WTC11 (cell line): ENCODE measurements at places on chromosomes 7 and 10.

DNA sequence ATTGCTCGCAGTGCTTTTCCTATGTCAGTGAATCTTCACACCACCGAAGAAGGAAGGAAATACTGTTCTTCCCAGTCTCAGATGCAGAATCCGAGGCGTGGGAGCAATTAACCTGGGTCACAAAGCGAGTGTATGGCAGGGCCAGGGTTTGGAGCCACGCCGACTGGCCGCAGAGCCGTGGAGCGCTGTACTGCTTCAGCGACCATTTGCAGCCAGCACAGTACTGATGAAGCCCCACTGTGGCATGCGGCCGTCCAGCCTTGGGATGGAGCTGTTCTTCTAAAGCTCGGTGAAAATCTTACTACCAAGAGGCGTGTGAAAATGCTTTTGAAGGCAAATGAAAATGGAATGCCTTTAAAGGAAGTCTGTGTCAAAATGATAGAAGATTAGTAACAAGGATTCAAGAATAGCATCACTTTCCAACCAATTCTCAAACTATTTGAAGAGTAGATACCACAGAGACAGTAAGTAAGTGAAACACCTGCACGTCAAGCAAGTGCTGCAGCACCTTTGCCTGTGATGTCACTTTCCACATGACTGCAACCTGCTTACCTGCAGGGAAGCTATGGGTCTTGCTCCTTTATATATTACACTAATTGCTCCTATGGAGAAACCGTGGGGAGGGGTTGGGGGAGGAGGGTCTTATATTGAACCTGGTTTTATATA is 4.9 kb downstream of the PPP2R2D start:
- DNase-seq, result no peak

DNA sequence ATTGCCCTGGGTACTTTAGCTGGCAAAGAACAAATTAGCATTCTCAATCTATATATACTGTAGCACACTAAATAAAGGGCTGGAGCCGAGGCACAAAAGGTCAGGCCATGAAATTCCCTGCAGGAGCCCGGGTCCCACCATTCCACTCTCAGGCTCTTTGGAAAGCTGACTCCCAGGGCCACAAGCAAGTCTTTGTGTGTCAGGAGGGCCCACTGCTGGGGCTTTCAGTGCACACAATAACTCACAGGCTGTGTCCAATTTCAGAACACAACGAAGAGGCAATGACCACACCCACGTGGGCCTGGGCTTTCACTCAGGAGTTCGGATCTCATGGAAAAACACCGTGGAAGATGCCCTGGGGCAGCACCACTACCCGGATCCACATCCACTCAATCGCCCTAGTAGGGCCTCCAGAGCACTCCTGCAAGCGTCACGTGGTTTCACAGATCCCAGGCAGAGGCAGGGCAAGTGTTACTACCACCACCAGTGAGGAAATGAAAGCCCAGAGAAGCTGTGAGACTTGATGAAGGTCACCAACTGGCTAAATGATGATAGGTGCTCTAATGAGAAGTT is 60.3 kb downstream of the COBL start:
- no peak for DNase-seq

GRCh38 chr10:104734433-104734832 is 93.3 kb downstream of the SORCS3 start:
- no peak for DNase-seq

GRCh38 chr10:114940735-114941134 is 2.7 kb downstream of the TRUB1 start:
- DNase-seq, result no peak

DNA sequence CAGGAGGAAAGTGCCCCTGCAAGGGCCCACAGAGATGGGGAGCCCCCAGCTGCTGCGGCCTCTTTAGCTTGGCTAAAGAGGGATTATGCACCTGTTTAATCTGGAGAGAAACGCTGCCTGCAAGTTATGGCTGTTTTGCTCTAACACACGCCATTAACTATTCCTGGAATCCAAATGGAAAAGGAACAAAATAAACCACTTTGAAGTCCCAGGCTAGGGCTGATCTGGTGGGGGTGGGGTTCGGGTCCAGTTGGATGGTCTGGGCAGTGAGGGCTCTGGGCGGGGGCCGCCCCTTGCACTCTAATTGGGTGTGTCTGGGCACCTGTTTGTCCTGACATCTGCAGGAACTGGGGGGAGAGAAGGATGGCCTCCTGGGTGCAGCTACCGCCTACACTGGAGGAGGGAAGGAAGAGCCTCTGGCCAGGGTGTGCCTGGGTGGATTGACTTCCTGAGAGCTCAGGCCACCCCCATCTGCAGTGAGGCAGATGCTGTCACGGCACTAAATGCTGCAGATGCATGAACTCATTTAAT is 300.6 kb downstream of the ZEB1 start:
- no peak for DNase-seq

- no peak for DNase-seq
Observed at GRCh38 chr10:78891741-78892140, 177.0 kb upstream of the ZMIZ1 start.

GRCh38 chr10:95388539-95388938 is 97.7 kb upstream of the PDLIM1 start:
- no peak for DNase-seq

GRCh38 chr10:14409247-14409646 is 78.5 kb upstream of the FRMD4A start:
- DNase-seq, result no peak

DNA sequence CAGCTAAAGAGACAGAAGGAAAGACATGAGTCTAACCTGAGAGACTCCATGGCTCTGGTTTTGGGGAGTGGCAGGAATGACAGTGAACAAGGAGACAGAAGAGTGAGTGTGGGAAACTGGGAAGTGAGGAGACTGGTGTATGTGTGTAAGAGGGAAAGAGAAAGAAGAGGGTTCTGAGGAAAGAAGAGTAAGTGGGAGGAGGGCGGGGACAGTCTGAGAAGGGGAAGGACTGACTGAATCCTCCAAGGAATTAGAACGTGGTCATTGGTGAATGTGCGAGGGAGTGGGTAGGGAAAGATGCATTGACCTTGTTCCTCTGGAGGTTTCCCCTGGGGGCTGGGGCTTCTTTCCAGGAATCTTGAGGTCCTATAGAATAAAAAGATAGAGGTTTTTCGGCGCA is 26.6 kb downstream of the WNT8B start:
- DNase-seq, result no peak

GRCh38 chr7:8228068-8228467 is 33.9 kb downstream of the ICA1 start:
- DNase-seq, result no peak

- DNase-seq, result no peak
Observed at GRCh38 chr7:16563281-16564022, 36.8 kb downstream of the LRRC72 start.

- DNase-seq, result no peak
Observed at GRCh38 chr10:42734536-42734935, 48.1 kb upstream of the BMS1 start.

- no peak for DNase-seq
Observed at GRCh38 chr10:25082276-25083204, 66.1 kb downstream of the THNSL1 start.

DNA sequence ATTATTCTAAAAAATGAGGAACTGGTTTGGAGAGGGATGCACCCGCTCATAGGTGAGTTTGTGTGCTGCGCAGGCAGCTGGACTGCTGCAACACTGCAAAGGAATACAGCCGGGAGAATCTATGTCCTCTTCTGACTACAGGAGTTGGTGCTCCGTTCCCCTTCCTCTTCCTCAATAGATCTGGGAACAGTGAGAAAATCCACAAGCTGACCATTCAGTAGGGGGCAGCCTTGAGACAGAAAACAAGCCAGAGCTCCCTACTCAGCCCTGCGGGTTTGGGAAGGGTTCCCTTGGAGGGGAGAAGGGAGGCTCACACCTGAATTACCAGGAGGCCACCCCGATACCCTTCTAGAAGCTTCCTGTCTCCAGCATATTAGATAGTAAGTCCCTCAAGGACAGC is 87.3 kb upstream of the FOXI2 start:
- DNase-seq, result peak; percentile 78

- DNase-seq, result no peak
Observed at GRCh38 chr10:127908106-127908958, 1.4 kb downstream of the PTPRE start.

DNA sequence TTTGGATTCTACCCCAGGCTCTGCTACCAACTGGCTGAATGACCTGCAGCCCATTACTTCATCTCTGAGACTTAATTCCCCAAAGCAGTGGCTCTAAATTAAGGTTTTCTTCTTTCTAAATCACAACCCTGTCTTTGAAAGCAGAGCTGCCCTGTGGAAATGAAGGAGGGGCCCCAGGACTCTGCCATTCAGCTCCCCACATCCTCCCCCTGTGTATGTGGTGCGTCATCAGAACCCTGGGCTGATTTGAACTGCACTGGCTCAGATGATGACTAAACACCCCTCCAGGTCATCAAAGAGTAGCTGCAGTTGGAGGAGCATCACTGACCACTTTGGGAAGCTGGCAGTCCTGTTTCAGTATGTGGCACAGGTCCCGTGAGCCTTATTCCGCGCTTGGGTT is 46.6 kb downstream of the BPGM start:
- no peak for DNase-seq

DNA sequence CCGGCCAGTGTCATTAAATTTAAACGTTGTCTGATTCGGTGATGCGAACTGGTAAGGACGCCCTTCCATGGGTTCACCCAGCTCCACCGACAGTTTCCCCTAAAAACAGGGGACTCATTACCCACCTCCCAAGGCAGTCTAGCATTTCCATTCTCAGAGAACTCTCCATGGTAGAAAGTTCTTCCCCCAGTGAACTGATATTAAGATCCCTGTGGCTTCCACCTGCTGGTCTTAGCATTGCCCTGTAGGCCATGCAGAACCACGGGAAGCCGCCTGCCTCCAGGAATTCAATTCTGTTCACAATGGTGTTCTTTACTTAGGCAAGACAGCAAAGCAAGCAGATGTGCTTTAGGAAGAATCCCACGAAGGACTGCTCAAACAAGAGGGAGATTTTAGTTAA is 128.9 kb upstream of the NANOS1 start:
- no peak for DNase-seq

- DNase-seq, result no peak
Observed at GRCh38 chr7:7159063-7159658, 23.2 kb upstream of the C1GALT1 start.

- DNase-seq, result no peak
Observed at GRCh38 chr7:120064565-120064964, 208.4 kb upstream of the KCND2 start.
